ENCODE measurements at places on chromosomes 12 and 14.

GRCh38 chr12:112116232-112117060 lies 7.9 kb upstream of the NAA25 start:
- DNase-seq, result peak; percentile 90

DNA sequence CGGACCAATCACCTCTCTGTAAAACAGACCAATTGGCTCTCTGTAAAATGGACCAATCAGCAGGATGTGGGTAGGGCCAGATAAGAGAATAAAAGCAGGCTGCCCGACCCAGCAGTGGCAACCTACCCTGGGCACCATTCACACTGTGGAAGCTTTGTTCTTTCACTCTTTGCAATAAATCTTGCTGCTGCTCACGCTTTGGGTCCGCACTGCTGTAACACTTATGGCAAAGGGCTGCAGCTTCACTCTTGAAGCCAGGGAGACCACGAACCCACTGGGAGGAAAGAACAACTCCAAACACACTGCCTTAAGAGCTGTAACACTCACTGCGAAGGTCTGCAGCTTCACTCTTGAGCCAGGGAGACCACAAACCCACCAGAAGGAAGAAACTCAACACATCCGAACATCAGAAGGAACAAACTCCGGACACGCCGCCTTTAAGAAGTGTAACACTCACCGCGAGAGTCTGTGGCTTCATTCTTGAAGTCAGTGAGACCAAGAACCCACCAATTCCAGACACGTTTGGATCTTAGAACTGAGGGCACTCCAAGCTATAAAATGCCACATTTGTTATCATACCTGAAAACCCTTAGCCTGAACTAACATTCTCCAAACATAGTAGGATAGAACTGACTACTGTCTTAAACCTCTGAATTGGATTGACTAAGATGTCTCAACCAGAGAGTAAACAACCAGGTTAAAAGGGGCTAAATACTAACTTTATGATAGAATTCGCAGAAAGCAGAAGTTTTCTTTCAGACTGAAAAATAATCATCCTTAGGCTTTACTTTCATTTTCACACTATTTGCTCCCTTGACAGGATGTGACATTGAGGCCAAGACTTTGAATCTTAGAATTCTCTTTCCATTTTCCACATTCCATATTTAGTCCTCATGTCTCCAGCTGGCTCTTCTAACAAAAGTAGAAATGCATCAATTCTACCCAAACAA lies 33.6 kb downstream of the CDKL1 start:
- DNase-seq, result peak; percentile 41

DNA sequence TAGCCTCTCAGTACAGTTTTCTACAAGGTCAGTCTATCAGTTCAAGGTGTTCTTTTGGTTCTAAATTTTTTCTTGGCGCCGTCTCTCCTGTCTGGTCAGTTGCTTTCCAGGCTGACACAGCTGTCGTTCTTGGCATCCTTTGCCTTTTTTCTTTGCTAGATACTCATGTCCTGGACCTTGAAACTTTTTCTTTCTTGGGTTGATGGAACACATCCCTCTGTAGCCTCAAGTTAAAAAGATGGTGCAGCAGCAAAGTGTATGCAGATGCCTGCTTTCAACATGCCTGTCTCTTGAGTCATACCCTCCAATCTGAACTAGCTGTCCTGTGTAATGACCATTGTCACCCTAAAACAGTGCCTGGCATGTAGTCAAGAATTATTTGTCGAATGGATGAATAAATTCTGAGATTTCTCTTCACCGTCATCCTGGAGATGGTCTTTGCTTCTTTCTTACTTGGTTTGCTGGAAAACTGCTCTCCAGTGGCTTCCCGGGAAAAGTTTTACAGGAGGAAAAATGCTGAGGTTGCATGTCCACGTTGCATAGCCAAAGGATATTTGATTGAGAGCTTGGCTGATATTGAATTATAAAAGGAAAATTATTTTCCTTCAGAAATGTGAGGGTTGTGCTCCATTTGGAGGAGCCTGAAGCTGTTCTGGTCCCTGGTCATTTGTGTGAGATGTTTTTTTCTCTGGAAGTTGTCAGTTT lies 4.6 kb downstream of the NYNRIN start:
- peak; percentile 57 for DNase-seq

- DNase-seq, result peak; percentile 11
These were observed 81.7 kb downstream of the PRKAB1 start for GRCh38 chr12:119749666-119750065.
